ENCODE measurements at places on chromosomes 5 and 9.

- DNase-seq = no peak
These were observed 30.3 kb downstream of the GOLPH3 start for GRCh38 chr5:32143617-32144377.

DNA sequence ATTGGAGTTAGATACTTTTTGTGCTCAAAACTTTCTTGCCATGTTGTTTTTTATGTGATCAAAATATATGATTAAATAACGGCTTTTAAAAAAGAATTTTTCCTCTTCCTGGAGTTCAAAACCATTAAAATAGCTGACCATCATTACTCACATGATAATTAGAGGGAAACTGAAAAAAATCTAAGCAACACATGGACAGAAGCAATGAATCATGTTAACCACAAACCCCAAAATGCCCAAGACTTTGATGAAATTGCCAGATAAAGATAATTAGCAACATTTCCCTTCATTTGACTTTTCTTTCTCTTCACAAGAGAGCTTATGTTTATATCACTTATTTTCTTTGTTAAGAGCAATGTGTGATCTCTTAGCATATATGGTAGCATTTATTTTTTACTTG is 1294.2 kb downstream of the EFNA5 start:
- no peak for DNase-seq

DNA sequence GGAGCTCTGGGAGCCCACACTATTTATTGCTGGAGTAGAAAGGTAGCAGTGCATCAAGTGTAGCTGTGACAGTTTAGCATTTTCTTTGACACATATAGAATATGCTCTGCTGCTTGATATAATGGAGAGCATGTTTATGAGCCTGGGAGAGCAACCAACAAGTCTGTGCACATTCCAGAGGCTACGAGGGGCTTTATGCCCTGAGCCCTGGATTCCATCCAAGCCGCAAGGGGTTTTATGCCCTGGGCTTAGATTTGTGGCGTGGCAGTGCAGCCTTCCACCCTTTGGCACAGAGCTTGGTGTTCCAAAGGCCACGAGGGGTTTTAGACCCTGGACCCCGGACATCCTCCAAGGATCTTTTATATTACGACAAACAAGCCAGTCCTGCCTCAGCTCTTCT is 14.6 kb downstream of the CDH6 start:
- DNase-seq = no peak

GRCh38 chr5:66338828-66339227 is 194.7 kb downstream of the SREK1 start:
- DNase-seq = no peak

GRCh38 chr5:37308793-37309192 is 59.6 kb upstream of the CPLANE1 start:
- no peak for DNase-seq

- DNase-seq = no peak
These were observed 435.5 kb downstream of the DTWD2 start for GRCh38 chr5:118552731-118553360.

DNA sequence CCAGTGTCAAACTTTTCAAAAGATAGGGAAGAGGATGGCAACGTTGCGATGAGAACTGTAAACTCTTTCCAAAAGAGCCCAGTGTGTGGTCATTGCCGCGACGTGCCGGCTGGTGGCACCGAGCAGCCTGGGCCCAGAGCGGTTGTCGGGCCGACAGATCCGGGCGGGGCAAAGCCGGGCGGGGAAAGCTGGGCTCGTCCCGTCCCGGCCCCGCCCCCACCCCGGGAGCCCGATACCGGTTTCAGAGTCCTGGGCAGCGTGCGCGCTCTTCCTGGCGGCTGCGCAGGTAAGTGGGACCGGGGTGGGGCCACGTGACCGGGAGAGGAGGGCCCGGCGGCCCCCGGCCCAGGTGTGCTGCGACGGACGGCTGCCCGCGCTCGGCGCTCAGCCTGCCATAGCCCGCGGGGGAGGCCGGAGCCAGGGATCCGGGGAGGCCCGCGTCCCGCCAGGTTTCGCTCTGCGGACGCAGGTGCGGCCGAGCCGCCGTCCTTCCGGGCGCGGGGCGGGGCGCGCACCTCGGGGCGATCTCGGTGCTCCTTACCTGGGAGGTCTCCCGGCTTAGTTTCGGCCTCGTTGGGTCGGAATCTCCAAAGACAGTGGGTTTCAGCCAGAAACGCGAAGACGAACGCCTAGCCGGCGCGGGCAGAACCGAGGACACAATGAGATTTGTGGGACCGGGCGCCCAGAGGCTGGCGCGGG is at the start of gene MARVELD2:
Gene MARVELD2 (plus strand): TSS at position 232 of the 699 bp plus-strand sequence. CDS start 4,270 bp downstream, outside the sequence.
- no peak for DNase-seq

DNA sequence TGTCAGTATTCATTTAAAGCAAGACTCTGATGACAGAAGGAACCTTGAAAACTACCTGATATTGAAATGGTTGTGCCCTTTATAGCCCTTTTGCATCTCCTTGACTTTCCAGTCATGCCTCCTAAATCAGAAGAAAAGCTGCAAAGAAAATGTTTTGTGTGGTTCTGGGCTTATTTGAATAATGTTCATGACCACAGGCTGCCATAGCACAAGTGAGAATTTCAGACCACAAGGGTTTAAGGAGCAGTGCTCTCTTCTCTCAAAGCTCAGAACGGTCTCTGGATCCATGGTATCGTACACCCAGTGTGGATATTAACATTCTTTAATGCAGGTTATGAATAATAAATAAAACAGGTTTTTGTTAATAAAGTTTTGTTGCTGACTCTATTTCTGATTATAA is 54.2 kb downstream of the GPR107 start:
- no peak for DNase-seq

GRCh38 chr5:103669615-103670014 is 107.0 kb upstream of the NUDT12 start:
- no peak for DNase-seq

- DNase-seq = no peak
These were observed 1523.9 kb downstream of the MAT2B start for GRCh38 chr5:165029099-165029870.

DNA sequence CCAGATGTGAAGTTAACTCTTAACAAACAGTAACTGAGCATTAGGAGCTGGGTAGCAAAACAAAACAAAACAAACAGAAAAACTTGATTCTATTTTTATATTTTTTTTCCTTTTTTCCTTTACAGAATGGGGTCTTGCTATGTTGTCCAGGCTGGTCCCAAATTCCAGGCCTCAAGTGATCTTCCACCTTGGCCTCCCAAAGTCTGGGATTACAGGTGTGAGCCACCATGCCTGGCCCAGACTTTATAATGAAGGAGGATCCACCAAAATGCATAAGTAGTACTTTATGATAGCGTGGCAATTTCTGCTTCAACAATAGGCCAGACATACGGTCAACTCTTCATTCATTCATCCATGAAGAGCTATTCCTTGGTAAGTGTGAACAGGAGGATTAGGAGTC is 5.9 kb upstream of the IQGAP2 start:
- no peak for DNase-seq

GRCh38 chr5:57986761-57987341 is 473.0 kb downstream of the PLK2 start:
- no peak for DNase-seq

GRCh38 chr9:114258218-114258617 is 64.7 kb upstream of the ORM1 start:
- no peak for DNase-seq

GRCh38 chr5:54719384-54720283 is 202.1 kb downstream of the SNX18 start:
- DNase-seq = no peak

GRCh38 chr5:91106842-91107511 is 276.1 kb downstream of the ARRDC3 start:
- DNase-seq = no peak

DNA sequence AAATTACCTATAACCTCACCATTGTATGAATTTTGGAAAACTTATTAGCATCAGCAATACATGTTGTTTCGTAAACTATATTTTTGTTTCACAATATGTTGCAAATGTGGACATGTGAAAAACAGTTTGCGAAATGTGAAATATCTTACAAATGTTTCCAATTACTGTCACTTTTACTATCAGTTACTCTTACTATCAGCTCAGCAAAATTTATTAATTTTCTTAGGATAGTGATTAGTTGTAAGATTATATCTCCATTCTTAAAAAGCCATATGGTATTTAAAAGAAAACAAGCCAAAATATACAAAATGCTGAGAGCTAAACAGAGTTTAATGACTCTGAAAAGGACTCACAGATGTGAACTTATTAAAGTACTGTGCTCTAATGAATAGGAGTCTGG is 111.9 kb upstream of the LPAR1 start:
- no peak for DNase-seq

DNA sequence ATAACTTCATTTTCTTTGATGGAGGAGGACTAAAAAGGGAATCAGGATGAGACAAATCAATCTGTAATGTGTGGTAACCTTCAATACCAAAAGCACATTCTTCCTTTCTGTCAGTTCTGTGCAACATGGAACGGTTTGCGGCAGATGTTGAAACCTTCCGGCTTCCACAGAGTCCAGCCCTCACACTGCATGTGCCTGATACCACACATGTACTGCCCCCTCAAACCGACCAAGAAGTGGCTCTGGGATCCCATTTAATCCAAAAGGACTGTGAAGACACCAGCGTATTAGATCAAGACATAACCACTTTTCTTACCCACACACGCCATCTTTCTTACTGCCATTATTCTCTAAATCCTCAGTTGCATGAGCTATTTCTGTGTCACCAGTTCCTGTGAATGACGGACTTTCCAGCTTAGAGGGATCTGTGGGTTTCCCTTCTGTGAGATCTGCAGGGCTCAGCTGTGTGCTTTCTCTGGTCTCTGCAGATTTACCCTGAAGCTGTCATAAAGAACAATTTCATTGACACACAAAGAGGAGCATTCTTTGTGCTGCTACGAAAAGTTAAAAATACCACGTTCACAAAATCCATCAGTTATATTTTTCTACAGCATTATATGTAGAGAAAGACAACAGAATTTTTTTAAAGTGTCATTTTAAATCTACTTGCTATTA is 25.8 kb downstream of the NSUN2 start:
- no peak for DNase-seq

DNA sequence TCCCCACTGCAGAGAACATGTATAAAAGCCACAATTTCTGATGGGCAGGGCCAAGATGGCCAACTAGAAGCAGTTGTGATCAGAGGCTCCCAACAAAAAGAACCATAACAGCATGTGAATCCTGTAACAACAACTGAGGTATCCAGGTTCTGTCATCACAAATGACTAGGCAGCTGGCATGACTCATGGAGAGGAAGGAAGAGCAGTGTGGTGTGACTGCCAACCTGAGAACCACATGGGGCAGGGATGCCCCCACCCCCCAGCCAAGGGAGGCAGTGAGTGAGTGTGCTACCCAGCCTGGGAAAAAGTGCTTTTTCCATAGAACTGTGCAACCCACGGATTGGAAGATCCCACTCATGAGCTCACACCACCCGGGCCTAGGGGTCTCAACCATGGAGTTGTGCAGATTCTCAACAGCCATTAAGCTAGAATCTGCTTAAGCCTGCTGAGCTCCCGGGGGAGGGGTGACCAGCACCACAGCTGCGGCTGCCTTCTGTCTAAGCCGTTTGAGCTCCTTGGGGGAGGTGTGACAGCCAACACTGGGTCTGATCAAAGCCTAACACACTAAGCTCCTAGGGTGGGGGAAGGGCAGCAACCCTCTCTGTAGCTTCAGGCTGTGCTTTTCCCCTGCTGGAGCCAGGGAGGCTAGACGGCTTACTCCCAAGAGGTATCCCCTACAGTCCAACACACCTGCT is 80.1 kb upstream of the DMAC1 start:
- DNase-seq = no peak

DNA sequence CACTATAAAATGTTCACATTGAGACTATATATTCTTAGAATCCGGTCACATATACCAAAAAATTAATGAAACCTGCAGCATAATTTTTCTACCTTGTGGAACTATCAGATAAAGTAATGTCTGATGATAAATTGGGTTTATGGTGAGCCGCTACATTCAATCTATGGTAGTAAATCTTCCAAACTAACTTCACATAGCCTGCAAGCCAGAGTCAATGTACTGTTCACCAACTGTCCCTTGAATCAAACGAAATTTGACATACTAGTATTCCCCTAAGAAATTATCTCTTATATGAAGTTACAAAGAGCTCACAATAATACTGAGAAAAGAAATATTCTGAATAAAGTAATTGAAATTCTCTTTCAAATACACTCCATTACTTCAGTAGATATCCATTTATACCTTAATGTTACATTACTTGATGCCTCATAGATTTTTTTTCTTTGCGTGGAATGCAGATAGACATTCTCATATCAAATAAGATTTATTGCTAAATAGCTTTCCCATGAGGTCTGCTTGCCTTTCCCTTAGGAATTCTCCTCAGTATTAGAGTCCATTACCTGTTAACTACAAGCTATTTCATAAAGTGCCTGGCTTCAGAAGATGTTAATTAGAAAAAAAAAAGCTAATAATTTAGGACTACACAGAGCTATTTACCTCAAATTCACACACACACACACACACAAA is 169.5 kb downstream of the PTPRD start:
- DNase-seq = no peak

GRCh38 chr9:86868616-86869015 is 78.7 kb downstream of the GAS1 start:
- DNase-seq = no peak

DNA sequence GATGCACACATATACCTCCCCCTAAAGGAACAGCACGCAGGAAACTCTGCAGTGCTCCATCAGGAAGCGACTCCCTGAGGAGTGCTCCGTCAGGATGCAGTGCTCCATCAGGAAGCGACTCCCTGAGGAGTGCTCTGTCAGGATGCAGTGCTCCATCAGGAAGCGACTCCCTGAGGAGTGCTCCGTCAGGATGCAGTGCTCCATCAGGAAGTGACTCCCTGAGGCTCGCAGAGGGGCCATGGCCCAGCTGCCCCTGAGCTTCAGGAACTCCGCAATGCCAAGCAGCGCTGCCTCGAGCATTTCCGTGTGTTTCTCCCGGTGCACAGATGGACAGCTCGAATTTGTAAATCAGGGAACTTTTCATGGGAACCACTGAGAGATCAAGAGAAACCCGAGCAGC is 88.1 kb downstream of the PAX5 start:
- no peak for DNase-seq

- DNase-seq = no peak
These were observed 15.3 kb upstream of the PIK3R1 start for GRCh38 chr5:68200288-68200687.

DNA sequence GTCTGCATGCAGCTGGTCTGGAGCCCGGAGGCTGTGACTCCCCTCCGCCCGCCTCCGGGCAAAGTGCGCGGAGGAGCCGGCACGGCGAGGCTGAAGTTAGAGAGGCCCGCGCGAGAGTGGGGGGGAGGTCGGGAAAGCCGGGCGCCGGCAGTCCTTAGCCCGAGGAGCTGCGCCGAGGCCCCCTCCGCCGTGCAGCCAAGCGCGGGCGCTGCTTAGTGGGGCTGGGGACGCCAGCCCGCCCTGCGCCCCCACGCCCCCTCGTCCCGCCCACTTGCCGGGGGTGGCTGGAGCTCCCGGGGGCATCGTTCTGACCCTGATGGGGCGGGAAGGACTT is 403 bp downstream of the NINJ1 start:
- no peak for DNase-seq

All from stimulated activated CD8-positive, alpha-beta memory T cell treated with anti-CD3 and anti-CD28 coated beads, Interleukin-4, amount 100 ng/mL, for 1 hour (primary cell).